ENCODE measurements at places on chromosomes 4 and X.

DNA sequence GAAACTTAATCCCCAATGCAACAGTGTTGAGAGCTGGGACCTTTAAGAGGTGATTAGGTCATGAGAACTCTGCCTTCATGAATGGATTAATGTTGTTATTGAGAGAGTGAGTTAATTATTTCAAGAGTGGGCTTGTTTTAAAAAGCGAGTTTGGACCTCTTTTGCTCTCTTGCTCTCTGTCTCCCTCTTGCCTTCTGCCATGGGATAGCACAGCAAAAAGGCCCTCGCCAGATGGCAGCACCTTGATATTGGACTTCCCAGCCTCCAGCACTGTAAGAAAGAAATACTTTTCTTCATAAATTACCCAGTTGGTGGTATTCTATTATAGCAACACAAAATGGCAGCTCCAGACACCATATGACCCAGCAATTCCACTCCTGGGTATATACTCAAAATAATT is 7.0 kb upstream of the ATP6AP2 start:
- no peak for DNase-seq

DNA sequence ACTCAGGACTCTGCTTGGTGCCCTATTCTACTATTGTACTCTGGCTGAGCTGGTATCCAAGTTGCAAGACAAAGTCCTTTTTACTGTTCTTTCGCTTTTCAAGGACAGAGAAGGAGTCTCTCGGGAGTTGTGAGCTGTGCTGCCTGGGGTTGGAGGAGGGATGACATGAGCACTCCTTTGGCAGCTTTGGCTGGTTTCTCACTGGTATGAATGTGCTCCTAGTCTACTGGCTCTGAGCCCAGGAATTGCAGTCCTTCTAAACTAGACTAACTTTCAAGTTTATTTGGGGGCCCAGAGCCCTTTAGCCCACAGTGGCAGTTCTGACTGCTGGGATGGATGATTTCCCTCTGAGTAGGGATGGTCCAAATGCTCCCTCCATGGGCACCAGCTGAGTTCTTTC is 997.1 kb downstream of the RAB28 start:
- no peak for DNase-seq

- DNase-seq = no peak
Observed at GRCh38 chrX:15474028-15474427, 19.1 kb downstream of the PIR start.

GRCh38 chrX:32048285-32048684 is 976.4 kb upstream of the FTHL17 start:
- no peak for DNase-seq

GRCh38 chr4:6307230-6307629 is 37.6 kb downstream of the WFS1 start:
- no peak for DNase-seq

GRCh38 chr4:184895012-184895695 is 69.4 kb upstream of the ACSL1 start:
- DNase-seq = no peak

DNA sequence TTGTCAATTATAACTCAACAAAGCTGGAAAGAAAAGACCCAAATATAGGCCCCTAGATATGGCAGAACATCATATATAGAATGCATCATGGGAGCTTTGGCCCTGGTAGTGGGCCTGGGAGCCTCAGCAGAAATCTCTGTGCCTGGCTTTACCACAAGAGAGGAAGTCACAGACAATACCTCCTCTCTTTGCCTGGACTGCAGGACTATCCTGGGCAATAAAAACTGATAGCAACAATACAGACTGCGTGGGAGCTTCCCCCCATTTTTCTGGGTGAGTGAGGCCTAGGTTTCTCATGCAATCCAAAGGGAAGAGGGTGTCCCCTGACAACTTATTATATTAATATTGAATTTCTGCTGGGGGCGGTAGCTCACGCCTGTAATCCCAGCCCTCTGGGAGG is 64.0 kb upstream of the NFKB1 start:
- no peak for DNase-seq

DNA sequence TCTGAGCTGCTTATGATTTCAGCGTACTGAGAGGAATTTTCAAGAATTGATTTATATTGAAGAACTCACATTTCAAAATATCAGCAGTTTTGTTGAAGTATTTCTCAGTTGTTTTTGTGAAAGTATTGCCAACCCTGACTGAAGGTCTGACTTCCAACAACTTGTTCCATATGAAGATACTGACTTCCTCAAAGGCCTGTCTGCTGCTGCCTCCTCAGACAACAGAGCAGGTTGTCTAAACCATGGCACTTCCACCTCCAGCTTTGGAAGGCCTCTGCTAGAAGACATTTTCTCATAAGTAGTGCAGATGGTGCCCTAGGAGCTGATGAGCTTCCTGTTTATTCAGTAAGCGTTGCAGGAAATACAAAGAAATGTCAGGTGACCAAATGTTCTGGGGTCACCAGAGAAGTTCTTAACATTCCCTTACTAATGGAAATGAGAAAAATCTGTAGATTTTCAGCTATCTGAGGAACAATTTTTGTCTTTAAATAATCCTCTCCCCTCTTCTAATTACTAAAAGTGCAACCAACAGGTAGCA is 28.8 kb downstream of the FGF2 start:
- DNase-seq = no peak

DNA sequence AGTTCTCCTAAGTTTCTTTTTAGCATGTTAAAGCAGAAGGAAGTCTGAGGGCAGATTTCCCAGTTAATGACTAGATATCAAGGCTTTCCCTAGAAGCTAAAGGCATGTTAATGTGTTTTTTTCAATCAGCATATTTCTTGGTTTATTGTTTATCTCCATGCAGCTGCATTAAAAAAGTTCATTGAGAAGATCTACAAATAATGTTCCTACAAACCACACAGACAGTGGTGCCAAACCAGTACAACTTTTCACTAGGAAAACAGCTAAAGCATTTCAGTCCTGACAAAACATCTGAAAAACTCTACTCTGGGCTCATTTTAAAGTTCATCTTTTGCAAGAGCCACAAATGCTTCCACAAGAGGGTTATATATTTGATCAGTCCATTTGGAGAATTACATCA is 320.0 kb downstream of the ADGRL3 start:
- no peak for DNase-seq

DNA sequence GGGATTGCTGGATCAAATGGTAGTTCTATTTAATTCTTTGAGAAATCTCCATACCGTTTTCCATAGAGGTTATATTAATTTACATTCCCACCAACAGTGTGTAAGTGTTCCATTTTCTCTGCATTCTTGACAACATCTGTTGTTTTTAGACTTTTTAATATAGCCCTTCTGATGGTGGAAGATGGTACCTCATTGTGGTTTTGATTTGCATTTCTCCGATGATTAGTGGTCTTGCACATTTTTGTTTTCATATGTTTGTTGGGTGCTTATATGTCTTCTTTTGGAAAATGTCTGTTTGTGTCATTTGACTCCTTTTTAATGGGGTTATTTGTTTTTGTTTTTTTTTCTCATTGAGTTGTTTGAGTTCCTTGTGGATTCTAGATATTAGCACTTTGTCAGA is 75.3 kb upstream of the PUDP start:
- DNase-seq = no peak

GRCh38 chr4:148982200-148982599 is 540.0 kb upstream of the NR3C2 start:
- DNase-seq = no peak

GRCh38 chr4:127604949-127605709 is 27.6 kb upstream of the INTU start:
- DNase-seq = no peak

Data from fibroblast of skin of left quadriceps (primary cell).